ENCODE measurements at places on chromosomes 5 and 9. TPM values are rescaled to one million over a fixed set of nuclear protein-coding genes. Genes with fewer than 3 reads are reported as not detected.

- no peak for DNase-seq
Observed at GRCh38 chr9:105043370-105043936, 115.5 kb upstream of the ABCA1 start.

- no peak for DNase-seq
Observed at GRCh38 chr9:2634153-2634552, 12.6 kb downstream of the VLDLR start.

PTGS1 gene
- 4.4 TPM for polyA plus RNA-seq

TXNDC8 gene
- polyA plus RNA-seq: not detected

- DNase-seq: no peak
Observed at GRCh38 chr9:137670391-137671195, 51.8 kb downstream of the EHMT1 start.

GRCh38 chr9:137804908-137805630 lies 72.5 kb upstream of the CACNA1B start:
- DNase-seq: no peak

RAB3C gene
- 4.8 TPM for polyA plus RNA-seq
